ENCODE measurements at places on chromosomes 6 and 20. TPM values are rescaled to one million over a fixed set of nuclear protein-coding genes. Genes with fewer than 3 reads are reported as not detected.

DNA sequence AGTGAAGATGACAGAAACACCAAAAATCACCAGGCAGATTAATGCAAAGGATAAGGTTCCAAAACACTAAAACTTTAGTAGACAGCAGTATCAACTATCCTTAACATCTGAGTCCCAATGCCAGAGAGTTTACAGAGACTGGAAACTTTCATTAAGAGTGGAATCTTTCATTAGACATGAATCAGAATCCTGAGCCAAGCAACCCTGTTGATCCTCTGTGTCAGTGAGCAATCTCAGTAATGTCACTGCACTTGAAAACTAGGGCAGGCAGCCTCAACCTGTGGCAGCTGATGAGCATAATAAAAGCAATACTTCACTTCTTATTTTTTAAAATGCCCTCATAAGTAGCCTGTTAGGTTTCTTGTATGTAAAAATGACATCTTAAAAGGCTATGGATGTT, 252.8 kb upstream of the PLN start:
- no peak overlapping the region for H3K4me3 ChIP-seq
- H3K36me3 ChIP-seq, result no peaks in the 10 kb centered on the region
- H3K27me3 ChIP-seq, result peaks cover 15% of the 10 kb centered on the region

DNA sequence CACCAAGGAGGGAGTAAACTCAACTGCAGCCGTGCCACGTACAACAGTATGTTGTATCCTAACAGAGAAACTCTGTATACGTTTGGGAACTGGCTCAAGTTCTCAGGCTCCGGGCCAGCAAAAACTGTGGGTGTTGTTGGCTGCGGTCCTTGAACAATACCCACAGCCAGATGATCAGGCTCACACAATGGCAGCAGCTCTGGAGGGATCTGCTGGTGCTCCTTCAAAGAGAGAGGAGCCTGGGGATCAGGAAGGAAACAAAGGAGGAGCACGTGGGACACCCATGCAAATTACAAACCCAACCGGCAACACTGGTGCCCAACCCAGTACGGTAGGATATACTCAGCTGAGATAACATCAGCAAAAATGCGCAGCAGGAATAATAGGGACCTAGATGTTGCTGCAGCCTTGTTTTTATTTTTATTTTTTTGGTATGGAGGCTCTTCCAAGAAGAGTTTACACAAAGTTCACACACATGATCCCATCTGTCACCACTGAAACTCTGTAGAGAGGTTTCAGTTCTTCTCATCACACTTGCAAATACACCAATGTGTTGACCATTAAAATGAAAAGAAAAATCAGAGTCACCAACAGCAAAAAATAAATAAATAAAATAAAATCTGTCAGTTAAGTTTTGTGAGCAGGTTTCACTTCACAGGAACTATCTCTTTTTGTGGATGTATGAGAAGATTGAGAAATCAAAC, 41.2 kb upstream of the PDE10A start:
- H3K4me1 ChIP-seq, result no peaks in the 10 kb centered on the region
- no peaks in the 10 kb centered on the region for H3K36me3 ChIP-seq
- H3K4me3 ChIP-seq, result no peak overlapping the region
- DNase-seq, result no peak
- H3K27me3 ChIP-seq, result no peaks in the 10 kb centered on the region
- no peak overlapping the region for H3K27ac ChIP-seq

GRCh38 chr6:155495011-155495768, 39.6 kb upstream of the NOX3 start:
- H3K4me1 ChIP-seq, result peaks cover 7% of the 10 kb centered on the region
- no peak overlapping the region for H3K27ac ChIP-seq
- no peak for DNase-seq

DNA sequence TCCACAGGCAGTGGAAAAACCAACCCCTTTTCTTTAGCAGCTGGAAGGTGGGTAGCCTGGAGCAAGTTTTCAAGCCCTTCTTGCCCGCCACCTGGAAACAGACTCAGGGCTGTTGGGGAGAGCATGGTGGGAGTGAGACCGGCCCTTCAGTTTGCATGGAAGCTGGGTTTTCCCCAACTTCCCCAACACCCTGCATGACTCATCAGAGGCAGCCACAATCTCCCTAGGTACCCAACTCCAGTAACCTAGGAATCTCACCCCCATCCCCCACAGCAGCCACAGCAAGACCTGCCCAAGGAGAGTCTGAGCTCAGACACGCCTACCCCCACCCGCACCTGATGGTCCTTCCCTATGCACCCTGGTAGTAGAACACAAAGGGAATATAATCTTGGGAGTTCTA, 86.3 kb upstream of the IRAK1BP1 start:
- H3K36me3 ChIP-seq, result no peaks in the 10 kb centered on the region
- no peak for DNase-seq
- H3K4me1 ChIP-seq, result no peaks in the 10 kb centered on the region
- H3K27me3 ChIP-seq, result no peaks in the 10 kb centered on the region
- H3K4me3 ChIP-seq, result no peak overlapping the region
- H3K27ac ChIP-seq, result no peak overlapping the region

Gene ZBTB24
- 18.9 TPM for total RNA-seq

Gene OR12D3
- not detected for total RNA-seq

DNA sequence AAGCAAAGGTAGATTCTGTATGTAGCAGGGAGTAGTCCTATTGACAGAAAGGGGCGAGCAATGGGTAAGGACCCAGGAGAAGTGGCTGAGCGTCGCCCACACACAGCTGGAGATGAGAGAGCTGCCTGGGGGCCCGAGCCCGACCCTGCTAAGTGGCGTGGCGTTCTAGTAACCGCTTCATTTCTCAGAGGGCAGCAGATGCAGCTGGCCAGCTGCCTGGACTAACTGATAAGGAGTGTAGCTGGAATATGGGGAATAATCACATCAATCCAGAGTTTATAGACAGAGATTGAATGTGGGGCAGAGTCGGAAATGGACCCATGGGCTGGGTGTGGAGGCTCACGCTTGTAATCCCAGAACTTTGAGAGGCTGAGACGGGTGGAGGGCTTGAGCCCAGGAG, 64.4 kb downstream of the EZR start:
- no peaks in the 10 kb centered on the region for H3K27me3 ChIP-seq
- H3K36me3 ChIP-seq, result peaks cover 54% of the 10 kb centered on the region
- no peak overlapping the region for H3K27ac ChIP-seq
- H3K4me3 ChIP-seq, result no peak overlapping the region
